ENCODE measurements at places on chromosomes 13 and 19.

DNA sequence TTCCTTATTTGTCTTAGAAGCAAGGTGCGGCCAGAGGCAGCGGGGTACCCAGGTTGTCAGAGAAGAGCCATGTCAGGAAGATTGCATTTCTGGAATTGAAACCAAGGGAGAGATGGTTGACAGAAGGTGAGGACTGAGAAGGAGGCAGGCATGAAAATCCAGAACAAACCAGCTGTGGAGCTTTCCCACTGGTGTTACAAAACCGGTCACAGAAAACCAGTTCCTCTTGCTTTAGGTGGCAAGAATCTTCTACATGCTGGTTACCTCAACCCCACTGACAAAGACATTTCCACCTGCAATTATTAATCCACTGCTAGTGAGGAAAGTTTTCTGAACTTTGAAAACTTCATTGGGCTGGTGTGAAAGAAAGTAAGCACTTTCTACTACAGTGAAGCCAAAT is 64.0 kb upstream of the MED4 start:
- DNase-seq = no peak

GRCh38 chr13:37899753-37900152 is 30.2 kb upstream of the TRPC4 start:
- no peak for DNase-seq

DNA sequence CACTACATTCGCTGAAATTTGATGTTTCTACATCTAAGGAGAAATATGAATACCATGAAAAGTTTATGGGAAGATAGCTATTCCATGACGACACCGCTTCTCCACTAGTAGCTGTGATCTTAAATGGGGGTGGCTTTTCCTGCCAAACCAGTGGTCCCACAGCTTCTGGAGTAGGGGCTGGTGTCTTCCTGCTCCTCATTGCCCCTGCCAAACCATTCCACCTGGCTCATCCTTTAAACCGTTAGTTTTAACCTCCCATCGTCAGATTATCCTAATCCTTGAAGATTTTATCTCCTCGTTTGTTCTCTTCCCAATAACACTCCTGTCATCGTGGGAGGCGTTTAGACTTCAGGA is 568 bp upstream of the ZNF230 start:
- DNase-seq = no peak

DNA sequence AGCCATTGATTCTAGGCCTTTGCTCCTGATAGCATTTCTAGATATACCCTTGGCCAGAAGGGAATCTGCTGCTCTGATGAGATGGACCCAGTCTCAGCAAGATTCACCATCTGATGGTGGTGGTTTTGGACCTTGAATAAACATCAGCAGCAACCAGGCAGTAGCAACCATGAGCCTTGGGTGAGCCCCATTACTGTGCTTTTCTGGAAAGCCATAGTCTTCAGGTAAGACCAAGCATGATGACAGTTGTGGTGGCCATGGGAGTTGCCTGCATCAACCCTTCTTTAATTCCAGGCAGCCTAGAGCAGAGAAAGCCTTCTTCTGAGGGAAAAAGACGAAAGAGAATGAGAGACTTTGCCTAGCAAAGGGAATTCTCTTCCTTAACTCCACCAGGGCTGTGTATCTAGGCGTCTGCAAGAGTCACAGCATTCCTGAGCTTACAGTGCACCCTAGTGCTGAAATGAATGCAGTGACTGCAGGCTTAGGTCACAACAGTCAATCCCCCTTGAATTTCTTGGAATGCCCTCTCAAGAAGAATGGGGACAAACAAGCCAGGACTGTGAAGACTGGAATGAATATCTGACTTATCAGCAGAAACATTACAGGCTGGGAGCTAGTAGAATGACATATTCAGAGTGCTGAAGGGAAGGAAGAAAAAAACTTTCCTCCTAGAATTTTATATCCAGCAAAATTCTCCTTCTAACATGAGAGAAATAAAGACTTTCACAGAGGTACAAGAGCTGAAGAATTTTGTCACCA is 942.4 kb upstream of the PCDH20 start:
- no peak for DNase-seq

- no peak for DNase-seq
Observed at GRCh38 chr19:51331193-51331592, 10.7 kb downstream of the VSIG10L start.

GRCh38 chr19:20662421-20663105 is 1.2 kb upstream of the ZNF626 start:
- DNase-seq = peak; percentile 44

- DNase-seq = no peak
Observed at GRCh38 chr13:73335944-73336343, 277.1 kb downstream of the KLF5 start.

DNA sequence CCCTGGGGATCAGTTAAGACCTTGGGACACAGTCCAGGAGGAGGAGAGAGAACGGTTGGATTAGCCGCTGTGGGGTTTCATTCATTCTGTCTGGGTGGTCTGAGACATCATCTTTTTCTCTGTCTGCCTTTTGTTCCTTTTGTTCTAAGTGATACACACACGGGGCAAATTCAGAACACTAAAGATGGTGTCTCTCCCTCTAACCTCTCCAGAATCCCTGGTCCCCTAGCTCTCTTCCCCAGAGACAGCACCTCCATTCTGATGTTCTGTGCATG is 5.0 kb downstream of the BICRA start:
- DNase-seq = no peak

DNA sequence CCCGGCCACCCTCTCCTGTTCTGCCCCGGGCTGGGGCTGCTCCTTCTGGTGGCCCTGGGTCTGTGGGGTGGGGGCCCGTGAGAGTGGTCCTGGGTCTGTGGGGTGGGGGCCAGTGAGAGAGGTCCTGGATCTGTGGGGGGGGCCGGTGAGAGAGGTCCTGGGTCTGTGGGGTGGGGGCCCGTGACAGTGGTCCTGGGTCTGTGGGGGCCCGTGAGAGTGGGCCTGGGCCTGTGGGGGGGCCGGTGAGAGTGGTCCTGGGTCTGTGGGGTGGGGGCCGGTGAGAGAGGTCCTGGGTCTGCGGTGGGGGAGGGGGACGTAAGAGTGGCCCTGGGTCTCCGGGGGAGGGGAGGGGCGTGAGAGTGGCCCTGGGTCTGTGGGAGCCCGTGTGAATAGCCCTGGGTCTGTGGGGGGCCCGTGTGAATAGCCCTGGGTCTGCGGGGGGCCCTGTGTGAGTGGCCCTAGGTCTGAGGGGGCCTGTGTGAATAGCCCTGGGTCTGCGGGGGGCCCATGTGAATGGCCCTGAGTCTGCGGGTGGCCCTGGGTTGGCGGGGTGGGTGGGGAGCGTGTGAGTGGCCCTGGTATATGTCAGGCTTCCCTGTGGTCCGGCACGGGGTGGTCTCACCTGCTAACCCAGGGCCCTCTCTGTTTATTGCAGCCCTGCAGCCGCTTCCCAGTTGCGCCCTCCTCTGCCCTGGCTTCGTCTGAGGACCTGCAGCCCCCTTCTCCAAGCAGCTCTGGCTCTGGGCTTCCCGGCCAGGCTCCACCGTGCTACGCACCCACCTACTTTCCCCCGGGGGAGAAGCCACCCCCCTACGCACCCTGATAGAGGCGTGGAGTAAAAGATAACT is 52.3 kb downstream of the TMEM255B start:
- DNase-seq = no peak

DNA sequence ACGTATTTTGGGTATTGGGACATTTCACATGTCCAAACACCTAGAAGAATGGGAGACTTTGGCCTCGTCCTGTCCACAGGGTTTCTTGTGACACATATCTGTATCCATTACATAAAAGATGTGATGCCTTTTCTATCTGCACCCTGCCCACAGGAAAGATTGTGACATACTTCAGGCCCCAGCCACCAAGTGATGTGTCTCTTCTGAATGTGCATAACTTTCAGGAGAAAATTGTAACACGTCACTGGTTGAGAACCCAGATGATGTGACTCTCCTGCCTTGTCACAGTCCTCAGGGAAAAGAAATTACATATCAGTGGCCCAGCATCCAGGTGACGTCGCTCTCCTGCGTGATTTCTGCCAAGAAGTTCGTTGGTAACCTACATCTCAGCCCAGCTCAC is 21.0 kb upstream of the ZNF681 start:
- no peak for DNase-seq

DNA sequence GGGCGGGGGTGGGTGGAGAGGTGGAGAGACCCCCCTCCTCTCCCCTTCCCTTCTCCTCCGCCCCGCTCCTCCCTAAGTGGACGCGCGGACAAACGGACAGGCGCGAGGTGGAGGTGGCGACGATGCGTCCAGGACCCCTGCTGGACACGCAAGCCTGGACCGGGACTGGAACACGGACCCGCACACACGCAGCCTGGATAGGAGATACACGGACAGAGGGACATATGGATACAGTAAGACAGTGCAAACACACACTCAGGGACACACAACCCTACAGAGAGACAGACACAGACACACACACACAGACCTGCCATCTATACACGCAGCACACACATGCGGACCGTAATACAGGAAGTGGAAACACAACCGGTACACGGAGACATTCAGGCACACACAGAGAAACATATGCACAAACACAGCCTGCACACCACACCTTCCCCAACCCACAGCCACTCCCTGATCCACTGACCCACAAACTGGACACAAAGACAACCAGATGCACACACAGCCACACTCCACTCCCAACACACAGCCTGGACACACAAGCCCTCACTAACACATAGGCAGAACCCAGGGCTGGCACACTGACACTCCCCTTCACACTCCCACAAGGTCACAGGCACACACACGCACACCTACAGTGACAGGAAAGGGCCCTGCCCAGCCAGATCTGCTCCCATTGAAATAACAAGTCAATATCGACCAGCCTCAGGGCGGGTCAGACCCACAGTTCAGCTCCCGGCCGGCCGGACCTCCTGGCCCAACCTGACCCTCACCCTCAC is 696 bp upstream of the ERFL start:
- DNase-seq = no peak

DNA sequence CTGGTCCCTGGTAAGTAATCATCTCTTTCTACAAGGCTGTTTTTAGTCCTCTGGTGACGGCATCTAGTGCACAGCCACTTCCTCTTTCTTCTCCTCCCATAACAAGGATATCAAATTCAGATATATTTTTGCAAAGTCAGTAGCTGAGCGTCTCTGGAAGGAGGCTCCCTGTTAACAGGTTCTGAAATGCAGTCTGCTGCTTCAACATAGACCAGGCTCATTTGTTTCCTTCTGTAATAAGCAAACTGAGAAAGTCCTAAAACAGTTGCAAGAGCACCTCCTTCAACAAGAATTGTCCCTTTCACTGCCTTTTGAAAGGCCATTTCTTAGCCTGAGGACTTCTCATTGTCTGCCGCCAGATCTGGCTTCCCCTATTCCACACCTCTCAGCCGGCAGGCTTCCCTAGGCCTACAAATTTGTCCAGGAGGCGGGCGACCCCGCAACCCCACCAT is 7.4 kb upstream of the ZSCAN5A start:
- DNase-seq = no peak

GRCh38 chr19:48724796-48725753 is 5.5 kb upstream of the MAMSTR start:
- DNase-seq = peak; percentile 77

DNA sequence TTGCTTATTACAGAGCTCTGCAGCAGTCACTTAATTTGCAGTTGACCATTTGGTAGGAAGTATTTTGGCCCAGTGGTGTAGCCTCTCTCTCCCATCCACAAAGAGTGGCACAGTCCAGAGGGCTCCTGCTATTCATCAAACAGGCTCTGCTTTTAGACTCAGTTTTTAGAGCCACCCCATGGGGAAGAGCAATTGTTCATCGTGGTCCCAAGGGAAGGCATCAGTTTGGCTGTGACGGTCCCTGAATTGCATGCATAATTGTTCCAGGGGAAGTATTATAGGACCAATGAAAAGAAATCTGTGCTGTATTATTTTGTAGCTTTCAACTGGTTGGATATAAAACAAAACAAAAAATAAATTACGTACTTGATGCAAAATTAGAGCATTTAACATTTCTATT is 799.0 kb downstream of the DACH1 start:
- no peak for DNase-seq
